Kidney tubule cell (primary cell): ENCODE measurements at places on chromosomes 3 and 15.

GRCh38 chr15:74441248-74441941 lies 7.6 kb upstream of the SEMA7A start:
- DNase-seq = no peak

- DNase-seq = no peak
Measured at GRCh38 chr15:51931638-51932037, 39.9 kb downstream of the LEO1 start.

DNA sequence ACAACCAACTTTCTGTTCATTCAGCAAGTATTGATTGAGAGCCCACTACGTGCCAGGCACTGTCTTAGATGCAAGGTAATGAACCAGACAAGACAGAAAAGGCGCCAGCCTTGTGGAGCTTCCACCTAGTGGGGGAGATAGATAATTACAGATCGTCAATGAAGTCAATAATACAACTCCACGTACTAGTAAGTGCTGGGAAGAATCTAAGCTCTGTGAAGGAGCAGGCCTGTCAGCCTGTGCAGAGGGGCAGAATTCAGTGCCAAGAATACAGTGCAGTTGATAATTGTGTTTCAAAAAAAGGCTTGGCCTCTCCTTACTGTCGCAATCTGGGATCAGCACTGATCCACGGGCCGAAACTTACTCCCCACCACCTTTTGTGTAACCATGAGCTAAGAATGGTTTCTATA lies 186.3 kb downstream of the FEZF2 start:
- DNase-seq = peak; percentile 5

- peak; percentile 100 for DNase-seq
Measured at GRCh38 chr3:120094776-120095225, 554 bp upstream of the GSK3B start.

DNA sequence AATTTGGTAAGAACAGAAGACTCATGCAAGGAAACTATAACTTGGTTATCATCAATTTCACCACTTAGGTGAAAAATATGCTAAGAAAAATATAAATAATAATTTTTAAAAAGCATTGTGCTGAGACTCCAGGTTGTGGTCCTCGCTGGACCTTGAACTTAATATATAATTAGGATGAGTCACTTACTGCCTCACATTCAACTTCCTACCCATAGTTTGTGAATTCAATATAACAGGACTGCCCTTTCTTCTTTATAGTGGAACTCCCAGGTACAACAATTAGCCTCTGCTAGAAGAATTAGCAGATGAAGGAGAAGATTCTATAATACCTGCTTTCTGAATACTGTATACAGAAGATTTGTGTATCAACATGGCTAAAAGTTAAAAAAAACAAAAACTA lies 149.1 kb upstream of the SPRED1 start:
- peak; percentile 6 for DNase-seq

GRCh38 chr3:172311217-172311616 lies 137.0 kb downstream of the GHSR start:
- DNase-seq = no peak
